Natural killer cell treated with Interleukin-12 subunit alpha and Interleukin-12 subunit beta and Interleukin-15 and Interleukin-18, amount 100 ng/mL, for 72 hours (primary cell): ENCODE measurements at places on chromosomes 3 and 15. TPM values are rescaled to one million over a fixed set of nuclear protein-coding genes. Genes with fewer than 3 reads are reported as not detected.
A peak's percentile ranks its signal among the peaks of the same experiment; 100 is the strongest.

GRCh38 chr15:51917493-51917892, 54.1 kb downstream of the LEO1 start:
- no peak for DNase-seq

POPDC2 gene
- 4.1 TPM for total RNA-seq

DNA sequence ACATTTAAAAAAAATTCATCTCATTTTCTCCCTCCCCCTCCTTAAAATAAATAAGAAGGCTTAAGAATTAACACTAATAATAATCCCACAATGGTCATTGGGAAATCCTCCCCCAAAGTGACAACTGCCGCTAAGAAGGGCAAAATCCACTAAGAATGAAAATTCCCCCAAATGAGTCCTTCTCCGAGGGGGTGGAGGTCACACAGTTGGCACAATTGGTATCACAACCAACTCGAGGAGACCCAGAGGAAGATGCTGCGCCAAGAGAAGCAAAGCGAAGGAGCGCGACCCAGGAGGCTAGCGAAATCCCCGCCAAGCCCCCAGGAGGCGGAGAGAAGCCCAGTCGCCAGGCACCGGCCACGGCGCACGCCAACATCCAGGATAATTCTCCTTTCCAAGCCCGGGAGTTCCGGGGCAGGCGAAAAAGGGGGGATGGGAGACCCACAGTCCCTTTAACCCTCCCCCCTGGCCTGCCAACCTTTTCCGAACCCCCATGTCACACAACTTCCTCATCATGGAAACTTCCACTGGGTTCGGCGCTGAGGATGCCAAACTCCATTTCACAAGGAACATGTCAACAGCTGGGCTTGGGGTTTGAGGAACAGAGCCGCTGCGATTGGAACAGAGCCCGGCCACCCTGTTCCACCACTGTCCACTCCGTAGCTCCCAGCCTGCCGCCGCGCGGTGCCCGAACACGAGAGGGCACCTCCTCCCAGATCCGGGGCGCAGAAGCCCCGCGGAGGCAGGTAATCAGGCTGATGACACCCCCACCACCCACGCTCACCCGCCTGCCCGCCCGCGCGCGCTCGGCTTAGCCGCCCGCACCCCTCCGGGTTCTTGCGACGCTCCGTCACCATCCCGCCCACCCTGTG, 668 bp downstream of the THRB start:
- no peak for DNase-seq

TGM5 gene
- total RNA-seq: 0.95 TPM

- DNase-seq: no peak
Observed at GRCh38 chr3:14448063-14448462, 45.7 kb downstream of the SLC6A6 start.

- DNase-seq: no peak
Observed at GRCh38 chr15:91936182-91936775, 82.8 kb downstream of the SLCO3A1 start.

GAP43 gene
- not detected for total RNA-seq

- DNase-seq: no peak
Observed at GRCh38 chr3:56987238-56987895, 73.1 kb upstream of the SPATA12 start.

- DNase-seq: no peak
Observed at GRCh38 chr15:50764461-50765194, 878 bp downstream of the SPPL2A start.

DNA sequence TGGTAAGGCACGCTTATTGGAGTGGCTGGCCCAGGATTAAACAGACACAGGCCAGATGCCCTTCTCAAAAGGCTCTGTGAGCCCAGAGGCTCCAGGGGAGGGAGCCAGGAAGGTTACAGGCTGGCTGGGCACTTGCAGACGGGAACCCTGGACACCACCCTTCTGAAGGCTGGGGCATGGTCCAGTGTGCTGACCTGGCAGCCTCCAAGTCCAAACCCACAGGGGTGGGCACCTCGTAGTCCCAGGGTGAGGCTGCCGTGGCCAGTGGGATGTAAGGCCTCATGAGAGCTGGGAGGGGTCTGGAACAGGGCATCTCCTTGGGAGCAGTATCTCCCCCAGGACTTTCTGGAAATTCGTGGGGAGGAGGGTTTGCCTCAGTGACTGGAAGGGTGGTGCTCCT, 19.6 kb downstream of the EFCC1 start:
- no peak for DNase-seq

GRCh38 chr3:171028025-171028778, 1.7 kb upstream of the SLC2A2 start:
- DNase-seq: peak; percentile 72

PLCH1 gene
- total RNA-seq: 0.24 TPM

GRCh38 chr3:64080616-64081234, 57.4 kb upstream of the PSMD6 start:
- DNase-seq: no peak

DNA sequence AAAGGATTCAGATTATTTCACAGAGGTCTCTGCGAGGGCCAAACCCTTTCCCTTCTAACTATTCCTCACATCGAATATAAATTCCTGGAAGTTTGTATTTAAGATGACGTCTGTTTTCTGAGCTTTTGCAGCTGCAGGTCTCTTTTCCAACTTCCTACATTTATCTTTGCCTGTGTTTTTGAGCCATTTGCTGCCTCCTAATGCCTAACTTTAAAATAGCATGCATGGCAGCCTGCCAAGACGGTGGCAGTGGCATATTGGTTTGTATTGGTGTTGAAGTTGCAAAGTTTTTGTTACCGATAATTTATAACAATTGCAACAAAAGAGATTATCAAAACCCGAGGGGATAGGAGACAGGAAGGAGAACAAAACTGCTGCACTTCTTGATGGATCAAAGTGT, 187.1 kb upstream of the DNAJC19 start:
- no peak for DNase-seq

DNA sequence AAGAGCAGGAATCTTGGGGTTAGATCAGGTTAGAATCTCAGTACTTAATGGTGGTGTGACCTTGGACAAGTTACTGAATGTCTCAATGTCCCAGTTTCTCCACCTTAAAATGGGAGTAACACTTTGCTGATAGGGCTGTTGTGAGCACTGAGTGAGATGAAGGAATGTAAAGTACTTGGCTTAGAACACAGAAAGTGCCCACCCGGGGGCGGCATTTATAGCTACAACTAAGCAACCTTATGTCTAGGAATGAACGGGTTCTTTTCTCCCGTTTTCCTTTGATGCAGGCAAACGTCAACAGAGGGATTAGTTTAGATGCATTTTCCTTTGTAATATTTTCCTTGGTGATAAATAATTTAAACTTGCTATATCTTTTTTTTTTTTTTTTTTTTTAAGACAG, 176.6 kb downstream of the USP13 start:
- no peak for DNase-seq

GPR149 gene
- not detected for total RNA-seq
